Bronchial smooth muscle cell (primary cell): ENCODE measurements at places on chromosomes 5 and 9. TPM values are rescaled to one million over a fixed set of nuclear protein-coding genes. Genes with fewer than 3 reads are reported as not detected.

The ITK gene
- total RNA-seq, result under 0.01 TPM in 1 of 2 replicates, not detected in the other

The NDST1 gene
- total RNA-seq, result 19.7 and 22.2 TPM in 2 replicates

The FCN1 gene
- total RNA-seq, result not detected in 2 replicates

The EGFLAM gene
- total RNA-seq, result 0.16 and 0.26 TPM in 2 replicates

The MZB1 gene
- total RNA-seq, result not detected in 2 replicates

The NAIP gene
- total RNA-seq, result 2.1 and 5.0 TPM in 2 replicates

The FST gene
- total RNA-seq, result 29.1 and 66.0 TPM in 2 replicates

The FOXD4 gene
- total RNA-seq, result 0.09 and 0.16 TPM in 2 replicates
